ENCODE measurements at places on chromosomes 16 and 17.
A peak's percentile ranks its signal among the peaks of the same experiment; 100 is the strongest.

- no peak for DNase-seq
These were observed 30.7 kb downstream of the CACNG3 start for GRCh38 chr16:24286741-24287405.

DNA sequence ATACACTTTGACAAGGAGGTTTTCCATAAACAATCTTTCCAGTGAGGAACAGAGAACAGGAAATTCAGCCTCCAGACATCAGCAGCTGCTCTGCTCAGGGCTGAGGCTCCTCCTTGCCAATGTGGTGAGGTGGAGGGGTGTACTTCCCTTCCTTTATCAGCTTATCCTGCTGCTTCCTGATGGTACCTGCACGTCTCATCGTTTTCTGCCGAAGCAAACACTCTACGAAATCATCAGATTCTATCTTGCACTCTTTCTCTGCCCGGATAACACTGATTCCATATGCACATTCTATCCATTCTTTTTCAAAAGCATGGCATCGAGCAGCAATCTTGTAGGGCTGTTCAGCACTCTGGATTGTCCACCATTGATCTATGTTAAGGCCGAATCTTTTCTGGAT, 15.4 kb upstream of the SEZ6 start:
- DNase-seq, result no peak

DNA sequence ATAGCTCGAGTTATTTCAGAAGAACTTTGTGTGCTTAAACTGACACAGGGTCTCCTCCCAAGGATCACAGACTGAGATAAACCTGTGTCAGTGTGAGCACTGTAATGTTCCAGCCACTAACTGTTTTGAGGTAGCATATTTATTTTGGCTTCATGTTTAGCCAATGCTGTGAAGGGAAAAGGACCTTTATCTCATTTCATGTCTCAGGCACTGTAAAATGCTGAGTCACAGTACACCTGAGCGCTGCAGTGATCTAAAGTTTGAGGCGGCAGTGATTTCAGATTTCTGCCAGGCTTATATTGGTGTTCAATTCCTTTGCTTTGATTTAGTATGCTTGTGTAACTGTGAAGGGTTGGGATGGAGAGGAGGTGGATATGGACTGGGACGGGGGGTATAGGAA, 3.1 kb upstream of the DNAJA2 start:
- peak; percentile 66 for DNase-seq

- DNase-seq, result no peak
These were observed 153.9 kb upstream of the CACNG3 start for GRCh38 chr16:24102209-24102660.

Data from small intestine (tissue), 16 donors.